ENCODE measurements at places on chromosomes 13 and 19.

DNA sequence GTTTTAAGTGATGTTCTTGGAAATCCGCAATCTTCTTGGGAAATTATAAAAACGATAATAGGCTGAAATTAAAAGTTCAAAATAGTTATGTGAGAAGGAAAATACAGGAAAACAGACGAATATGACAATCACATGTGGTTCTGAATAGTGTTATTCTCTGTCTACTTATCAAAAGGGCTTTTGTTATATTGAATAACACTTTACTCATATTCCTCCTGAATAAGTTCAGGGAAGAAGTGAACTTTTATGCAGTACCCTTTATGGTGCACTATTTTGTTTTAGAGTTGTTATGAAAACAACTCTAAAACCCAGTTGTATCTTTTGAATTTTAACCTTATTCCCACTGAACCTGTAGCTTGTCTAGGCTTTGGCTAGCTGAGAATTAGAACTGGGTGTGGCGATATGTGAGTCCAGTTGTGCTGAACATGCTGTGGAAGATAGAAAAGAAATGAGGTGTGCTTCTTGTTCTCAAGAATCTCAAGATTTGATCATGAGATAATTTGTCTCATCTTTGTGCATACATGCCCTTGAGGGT lies 384.4 kb downstream of the LMO7 start:
- no peak for DNase-seq

GRCh38 chr19:7815325-7815724 lies 14.7 kb upstream of the EVI5L start:
- DNase-seq = no peak

- DNase-seq = no peak
Observed at GRCh38 chr13:95355494-95355893, 54.2 kb upstream of the ABCC4 start.

DNA sequence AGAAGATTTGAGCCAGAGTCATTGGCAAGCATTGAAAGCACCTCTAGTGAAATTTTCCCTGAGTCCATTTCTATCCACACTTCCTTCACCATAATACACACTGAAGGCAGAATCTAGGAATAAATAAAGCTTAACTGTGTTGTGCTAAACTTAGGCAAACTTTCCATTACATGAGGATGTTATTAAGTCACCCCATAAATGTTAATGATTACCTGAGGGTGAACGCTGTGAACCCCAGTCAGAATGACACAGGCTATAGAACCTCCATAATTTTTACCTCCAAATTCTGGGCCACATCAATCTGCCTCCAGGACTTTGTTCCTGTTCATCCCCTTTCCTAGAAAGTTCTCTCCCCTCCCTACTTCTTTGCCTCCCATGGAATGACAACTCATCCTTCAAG lies 71.0 kb downstream of the RAP2A start:
- DNase-seq = no peak

- DNase-seq = no peak
Observed at GRCh38 chr13:77386046-77386445, 59.2 kb upstream of the MYCBP2 start.

All from activated T-cell treated with anti-CD3 and anti-CD28 coated beads for 24 hours (primary cell).